SIG-M5 (cell line): ENCODE measurements at places on chromosomes 16 and 17.

DNA sequence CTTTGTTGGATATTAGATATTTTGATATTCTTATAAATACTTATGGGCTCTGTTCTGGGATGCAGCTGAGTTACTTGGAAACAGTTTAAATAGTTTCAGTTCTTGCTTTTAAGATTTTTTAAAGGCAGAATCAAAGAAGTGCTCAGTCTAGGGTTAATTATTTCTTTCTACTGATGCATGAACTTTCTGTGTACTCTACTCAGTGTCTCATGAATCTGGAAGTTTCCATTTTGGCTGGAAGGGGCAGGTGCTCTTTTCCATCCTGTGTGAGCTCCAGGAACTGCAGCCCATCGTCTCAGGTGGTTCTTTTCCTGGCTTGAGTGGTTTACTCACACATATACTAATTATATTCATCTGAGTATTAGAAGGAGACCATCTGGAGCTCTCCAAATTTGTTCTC is 61.1 kb upstream of the CPHXL start:
- no peak for DNase-seq

- DNase-seq, result no peak
Measured at GRCh38 chr17:66981983-66982508, 17.5 kb downstream of the CACNG4 start.

DNA sequence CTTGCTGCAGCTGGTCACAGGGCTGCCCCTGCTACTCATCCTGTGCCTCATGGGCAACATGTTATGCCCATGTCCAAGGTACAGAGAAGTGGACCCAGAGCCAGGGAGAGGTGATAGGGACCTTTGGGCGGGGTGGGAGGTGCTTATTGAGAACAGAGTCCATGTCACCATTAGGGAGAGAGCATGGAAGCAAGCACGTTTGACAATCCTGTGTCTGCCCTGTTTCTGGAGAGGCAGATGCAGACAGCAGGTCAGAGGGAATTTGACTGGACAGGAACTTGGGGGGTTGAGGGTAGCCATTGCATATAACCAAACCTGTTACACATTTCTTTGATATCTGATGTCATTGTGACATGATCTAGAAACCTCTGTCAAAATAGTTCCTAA is 14.3 kb upstream of the ARL4D start:
- no peak for DNase-seq

GRCh38 chr17:36127911-36128310 is 24.3 kb downstream of the CCL4 start:
- DNase-seq, result no peak

GRCh38 chr16:64290461-64290860 is 831.4 kb downstream of the CDH11 start:
- no peak for DNase-seq

- no peak for DNase-seq
Measured at GRCh38 chr17:68592009-68592408, 9.2 kb downstream of the FAM20A start.

DNA sequence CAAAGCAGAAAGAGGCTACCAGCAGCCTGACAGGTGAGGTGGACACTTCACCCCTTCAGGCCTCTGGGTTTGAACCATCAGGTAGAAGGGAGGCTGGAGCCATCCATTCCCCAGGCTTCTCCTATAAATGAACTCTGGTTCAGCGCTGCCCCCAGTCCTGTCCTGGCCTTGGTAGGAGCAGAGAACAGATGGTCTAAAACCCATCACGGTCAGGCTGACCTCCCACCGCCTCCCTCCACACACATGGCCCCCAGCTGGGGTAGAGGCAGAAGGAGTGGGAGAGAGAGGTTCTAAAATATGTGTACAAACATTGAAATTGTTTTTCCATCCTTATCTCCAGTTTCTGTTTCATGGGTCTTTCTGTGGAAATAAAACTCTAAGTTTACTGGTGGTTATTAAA is 59.7 kb upstream of the DNAJA2 start:
- no peak for DNase-seq

- DNase-seq, result no peak
Measured at GRCh38 chr17:81801327-81801726, 2.6 kb upstream of the GCGR start.

GRCh38 chr17:47889734-47890529 is 6.1 kb upstream of the SP2 start:
- no peak for DNase-seq

GRCh38 chr16:88602091-88602490 is 31.9 kb downstream of the ZC3H18 start:
- DNase-seq, result no peak

- DNase-seq, result no peak
Measured at GRCh38 chr17:21167303-21167702, 40.5 kb downstream of the DHRS7B start.

GRCh38 chr17:77356690-77357201 is 216.0 kb downstream of the SEC14L1 start:
- no peak for DNase-seq

DNA sequence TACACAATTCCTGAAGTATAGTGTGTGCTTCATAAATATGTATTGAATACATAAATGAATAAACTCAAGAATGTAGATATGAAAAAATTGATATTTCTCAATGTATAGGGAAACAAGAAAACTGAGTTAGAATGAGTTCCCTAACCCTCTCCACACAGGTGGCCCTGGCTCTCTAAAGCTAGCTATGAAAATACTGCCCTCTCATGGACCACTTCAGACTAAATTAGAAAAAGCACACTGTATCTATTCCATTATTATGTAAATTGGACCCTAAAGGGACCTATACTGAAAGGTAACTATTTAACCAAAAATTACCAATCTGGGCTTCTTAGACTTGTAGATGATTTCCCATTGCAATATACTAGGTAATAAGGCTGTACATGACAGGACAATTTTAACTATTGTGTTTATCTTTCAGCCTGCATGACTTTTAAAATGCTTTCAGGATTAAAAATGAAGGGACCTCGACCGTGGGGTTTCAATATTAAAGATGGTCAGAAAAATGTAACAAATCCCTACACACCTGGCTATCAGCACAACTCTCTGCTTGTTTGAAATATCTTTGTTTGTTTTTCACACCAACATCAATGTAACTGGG is 672.5 kb upstream of the KIF2B start:
- DNase-seq, result no peak

- no peak for DNase-seq
Measured at GRCh38 chr17:633641-634101, 81.0 kb downstream of the VPS53 start.

DNA sequence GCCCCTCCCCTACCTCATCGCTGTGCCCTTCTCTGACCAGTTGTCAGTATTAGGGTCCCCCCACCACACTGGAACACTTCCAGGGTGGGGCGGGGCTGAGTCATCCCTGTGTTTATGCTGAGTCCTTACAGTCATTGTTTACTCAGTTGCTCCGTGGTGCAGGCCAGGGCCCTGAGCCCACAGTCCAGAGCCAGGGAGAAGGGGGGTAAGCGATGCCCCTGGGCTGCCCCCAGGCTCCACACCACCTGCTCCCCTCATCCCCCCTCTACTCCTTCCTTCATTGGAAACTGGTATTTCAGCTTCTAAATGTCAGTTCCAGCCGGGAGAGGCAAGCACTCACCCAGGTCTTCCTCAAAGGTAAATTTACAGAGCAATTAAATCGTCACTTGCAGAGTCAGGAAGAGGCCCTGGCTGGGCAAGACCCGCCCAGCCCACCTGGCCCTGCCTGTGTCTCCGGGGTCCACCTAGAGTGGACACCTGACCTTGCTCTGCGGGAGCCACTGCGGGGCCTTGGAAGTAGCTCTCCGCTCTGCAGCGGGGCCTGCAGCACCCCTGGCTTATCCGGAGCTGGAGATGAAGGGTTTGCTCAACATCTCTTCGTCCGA is 4.8 kb downstream of the ATP2A3 start:
- no peak for DNase-seq

- no peak for DNase-seq
Measured at GRCh38 chr16:3460585-3460984, 17.1 kb downstream of the NAA60 start.
